ENCODE measurements at places on chromosomes 12 and 14.

GRCh38 chr14:59252772-59253500, 64.5 kb downstream of the DAAM1 start:
- no peak for DNase-seq

- peak; percentile 74 for DNase-seq
Observed at GRCh38 chr12:80936642-80937390, 918 bp downstream of the LIN7A start.

DNA sequence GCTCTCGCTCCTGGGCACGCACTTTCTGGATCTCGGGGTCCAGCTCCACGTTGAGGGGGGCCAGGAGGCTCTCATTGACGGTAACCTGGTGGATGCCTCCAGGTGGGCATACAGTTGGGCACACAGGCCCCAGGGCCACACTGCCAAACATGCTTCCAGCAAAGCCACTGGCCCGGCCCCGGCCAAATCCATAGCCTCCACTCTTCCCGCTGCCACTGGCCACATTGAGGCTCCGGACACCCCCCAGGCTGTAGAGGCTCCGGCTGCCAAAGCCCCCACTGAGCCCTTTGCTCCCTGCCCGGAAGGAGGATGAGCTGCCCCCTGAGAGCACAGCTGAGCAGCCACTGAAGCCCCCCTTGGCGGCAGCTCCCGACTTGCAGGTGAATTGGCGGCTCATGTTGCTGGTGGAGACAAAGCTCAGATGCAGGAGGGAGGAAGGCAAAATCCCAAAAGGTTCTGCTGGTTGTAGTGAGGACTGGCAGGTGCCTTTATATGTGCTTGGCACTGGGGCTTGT, at the start of gene KRT71:
Gene KRT71, minus strand, starts transcription at position 465 of the 515 bp plus-strand sequence. Its CDS starts 68 bp downstream, at position 397.
- DNase-seq = no peak

DNA sequence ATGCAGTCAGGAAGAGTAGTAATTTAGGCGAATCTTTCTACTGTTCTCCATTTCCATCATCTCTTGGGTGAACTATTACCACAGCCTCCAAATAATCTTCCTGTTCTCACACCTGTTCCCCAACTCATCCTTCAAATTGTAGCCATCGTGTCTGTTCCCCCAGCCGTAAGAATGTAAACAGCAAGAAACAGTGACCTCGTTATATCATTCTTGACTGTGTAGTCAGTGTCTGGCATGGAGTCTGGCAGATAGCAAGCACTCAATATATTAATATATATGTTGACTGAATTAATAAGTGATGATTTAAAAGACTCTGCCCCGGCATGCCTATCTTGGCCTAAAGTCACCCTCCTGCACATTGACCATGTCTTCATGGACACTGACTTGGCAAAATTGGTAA, 20.3 kb downstream of the PDE6H start:
- DNase-seq = no peak

- DNase-seq = no peak
Observed at GRCh38 chr14:97916669-97917568, 1119.7 kb downstream of the VRK1 start.

DNA sequence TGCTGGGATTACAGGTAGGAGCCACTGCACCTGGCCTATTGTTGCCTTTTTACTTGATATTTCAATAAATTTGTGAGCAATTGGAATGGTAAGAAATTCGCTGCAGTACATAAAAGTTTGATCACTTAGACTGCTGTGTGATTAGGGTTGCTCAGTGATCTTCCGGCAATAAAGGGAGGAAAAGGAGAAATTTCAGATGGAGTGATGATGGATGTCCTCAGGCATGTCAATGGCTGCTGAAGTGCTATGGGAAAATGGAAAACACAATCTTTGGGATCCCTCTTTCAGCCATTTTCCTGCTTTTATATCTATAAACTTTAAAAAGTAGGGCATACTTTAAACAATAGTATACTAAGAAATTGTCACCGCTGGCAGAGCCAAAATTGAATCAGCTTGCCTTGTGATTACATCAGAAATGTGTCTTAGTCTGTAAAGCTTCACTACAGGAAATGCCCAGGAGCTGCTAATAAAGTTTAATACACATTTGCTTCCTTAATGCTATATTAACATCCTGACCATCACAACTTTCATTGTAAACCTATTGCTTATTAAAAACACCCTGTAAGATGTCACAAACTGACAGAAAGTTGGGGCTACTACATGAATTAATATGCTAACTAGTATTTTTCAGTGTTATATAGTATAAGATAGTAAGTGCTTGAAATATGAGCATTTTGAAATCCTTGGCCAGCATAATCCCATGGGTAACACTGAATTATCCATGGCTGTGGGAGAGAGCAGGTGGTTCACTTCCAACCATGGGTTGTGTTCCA, 13.7 kb upstream of the FBXL14 start:
- no peak for DNase-seq

GRCh38 chr12:121536899-121537813, 43.7 kb downstream of the KDM2B start:
- DNase-seq = peak; percentile 58

GRCh38 chr12:41407232-41407799, 219.2 kb downstream of the PDZRN4 start:
- DNase-seq = no peak

GRCh38 chr12:23376238-23376637, 573.2 kb downstream of the SOX5 start:
- no peak for DNase-seq

DNA sequence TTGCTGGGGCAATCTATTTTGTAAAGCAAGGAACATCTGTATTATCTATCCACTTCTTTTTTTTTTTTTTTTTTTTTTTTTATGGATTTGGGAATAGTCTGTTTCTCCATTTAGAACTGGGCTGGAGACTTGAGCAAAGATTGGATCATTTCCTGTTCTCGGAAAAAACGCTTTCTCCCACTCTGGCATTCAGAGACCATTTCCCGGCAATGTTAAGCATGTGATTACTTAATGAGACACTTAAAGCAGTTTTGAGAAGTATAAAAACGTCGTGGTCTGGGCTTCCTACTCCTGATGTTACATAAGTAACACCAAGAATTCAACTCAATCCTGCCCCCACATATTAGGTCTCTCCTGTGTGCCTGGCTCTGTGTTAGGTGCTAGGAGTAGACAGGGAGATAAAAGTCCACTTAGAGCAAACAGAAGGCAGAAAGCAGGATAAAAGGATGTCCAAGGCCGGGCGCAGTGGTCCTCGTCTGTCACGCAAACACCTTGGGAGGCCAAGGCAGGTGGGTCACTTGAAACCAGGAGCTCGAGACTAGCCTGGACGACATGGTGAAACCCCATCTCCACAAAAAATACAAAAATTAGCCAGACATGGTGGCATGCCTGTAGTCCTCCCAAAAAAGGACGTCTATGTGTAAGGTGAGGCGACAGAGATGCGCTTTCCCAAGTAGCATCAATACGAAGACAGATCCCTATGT, 152.1 kb upstream of the GSC start:
- no peak for DNase-seq

DNA sequence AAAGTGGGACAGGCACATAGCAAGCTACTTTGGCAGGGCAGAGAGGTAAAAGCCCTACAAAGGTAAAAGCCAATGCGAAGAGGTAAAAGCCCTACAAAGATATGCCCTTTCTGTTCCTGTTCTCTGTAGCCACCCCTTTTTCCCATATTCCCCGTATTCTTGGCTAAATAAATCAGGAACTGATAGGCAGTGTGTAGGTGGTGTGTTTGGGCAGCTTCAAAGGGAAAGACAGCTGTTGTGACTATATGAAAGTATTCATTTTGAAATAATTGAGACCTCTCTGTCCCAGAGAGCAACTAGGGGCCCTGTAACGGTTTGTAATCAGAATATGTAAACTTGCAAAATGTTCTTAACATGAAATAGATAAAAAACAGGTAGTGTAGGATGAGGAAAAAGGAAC, 11.3 kb upstream of the SLC41A2 start:
- DNase-seq = no peak

DNA sequence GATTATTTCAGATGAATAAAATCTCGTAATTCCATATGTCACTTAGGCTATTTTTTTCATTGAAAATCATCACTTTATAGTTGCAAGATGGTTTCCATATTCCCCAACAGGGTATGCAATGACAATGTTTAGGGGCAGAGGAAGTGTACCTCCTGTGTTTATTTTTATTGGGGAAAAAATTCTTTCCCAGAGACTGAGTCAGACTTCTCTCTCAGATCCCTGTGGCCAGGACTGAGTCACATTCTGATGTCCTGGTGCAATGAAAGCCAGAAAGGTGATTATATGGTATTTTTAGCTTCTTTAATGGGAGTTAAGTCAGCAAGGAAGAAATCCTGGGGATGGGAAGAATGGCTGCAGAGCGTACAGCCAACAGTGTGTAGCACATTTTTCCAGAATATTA, 196.9 kb upstream of the ALG10 start:
- no peak for DNase-seq

- no peak for DNase-seq
Observed at GRCh38 chr12:8508910-8509841, 4.1 kb upstream of the CLEC4D start.

DNA sequence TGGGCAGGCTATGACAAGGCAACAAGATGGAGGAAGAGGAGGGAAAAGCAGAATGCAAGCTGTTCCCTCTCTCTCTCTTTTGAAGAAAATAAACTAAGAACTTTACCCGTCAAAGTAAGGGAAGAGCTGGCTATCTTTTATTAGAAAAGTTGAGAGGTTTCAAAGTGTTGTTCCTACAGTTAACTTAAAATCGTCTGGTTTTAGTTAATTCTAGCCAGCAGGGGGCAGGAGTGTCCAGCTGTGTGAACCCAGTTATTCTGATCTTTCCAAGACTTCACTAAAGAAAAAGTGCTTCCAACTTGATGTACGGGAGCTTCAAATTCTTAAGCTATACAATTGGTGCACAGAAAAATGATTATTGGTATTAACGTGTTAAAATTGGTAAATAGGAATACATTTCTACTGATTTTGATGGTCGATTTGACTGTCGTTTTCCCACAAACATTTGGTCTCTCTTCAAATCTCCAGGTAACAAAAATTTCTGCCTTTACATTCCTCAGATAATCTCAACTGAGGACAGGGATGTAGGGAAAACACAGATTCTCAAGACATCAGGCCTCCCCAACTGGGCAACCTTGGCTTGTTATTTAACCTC, 28.4 kb upstream of the MON2 start:
- DNase-seq = peak; percentile 5

DNA sequence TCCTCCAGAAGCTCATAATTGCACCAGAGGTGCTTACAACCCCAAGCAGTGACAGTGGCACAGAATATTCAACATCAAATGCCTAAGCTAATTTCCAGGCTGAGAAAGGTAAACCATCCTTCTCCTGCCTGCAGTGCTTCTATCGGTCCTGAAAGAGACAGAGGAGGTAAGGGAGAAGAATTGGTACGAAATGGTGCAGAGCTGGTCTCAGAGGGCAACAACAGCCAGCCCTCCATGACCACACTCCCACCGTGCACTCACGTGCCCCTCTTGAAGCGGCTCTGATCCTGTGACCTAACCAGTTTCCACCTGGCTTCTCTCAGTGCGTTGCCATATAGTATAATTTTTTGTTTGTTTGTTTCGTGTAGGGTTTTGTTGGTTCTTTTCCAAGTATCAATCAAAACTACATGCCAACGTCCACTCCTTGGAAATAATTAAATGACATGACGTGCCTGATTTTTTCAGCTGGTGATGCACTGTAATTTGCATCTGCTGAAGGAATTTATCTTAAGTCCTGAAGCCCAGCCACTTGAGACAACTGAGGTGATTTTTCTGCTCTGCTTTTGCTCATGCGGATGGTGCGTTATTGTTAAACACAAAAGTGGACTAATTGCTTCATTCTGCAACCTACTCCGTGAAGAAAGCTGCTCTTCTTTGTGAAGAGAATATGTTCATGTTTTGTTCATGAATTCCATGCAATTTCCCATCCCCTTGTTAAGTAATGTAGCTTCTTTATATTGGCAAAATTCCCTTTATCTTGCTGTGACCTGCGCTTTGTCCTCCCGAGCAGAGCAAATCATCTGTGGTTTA, 1.3 kb upstream of the ATP2A2 start:
- DNase-seq = peak; percentile 38

DNA sequence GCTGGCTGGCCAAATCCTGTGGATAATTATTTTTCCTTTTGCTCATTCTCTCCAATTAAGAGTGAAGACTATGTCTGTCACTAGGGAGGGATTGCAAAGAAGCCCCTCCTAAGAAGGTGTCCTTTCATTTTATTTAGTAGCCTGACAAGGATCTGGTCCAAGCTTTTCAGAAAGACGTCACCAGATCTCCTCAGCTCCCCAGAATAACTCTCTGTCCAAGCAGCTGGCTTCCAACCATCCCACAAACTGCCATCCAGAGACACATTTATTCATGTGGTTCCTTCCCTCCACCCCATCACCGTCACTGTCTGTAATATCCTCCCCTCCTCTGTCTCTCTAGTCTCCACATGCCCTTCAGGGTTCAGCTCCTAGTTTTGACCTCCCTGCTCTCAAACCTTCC, 69.9 kb downstream of the PPM1H start:
- DNase-seq = no peak

DNA sequence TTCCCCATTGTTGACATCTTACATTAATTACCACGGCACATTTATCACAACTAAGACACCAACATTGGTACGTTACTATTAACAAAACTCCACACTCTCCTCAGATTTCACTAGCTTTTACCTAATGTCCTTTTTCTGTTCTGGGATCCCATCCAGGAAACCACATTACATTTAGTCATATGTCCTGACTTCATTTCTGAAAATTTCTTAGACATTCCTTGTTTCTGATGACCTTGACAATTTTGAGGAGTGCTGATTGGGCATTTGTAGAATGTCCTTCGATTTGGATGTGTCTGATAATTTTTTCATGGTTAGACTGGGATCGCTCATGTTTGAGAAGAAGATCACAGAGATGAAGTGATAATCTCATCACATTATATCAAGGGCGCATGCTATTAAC, 34.6 kb upstream of the ACSM4 start:
- no peak for DNase-seq

- no peak for DNase-seq
Observed at GRCh38 chr12:89474615-89475014, 50.0 kb downstream of the GALNT4 start.

DNA sequence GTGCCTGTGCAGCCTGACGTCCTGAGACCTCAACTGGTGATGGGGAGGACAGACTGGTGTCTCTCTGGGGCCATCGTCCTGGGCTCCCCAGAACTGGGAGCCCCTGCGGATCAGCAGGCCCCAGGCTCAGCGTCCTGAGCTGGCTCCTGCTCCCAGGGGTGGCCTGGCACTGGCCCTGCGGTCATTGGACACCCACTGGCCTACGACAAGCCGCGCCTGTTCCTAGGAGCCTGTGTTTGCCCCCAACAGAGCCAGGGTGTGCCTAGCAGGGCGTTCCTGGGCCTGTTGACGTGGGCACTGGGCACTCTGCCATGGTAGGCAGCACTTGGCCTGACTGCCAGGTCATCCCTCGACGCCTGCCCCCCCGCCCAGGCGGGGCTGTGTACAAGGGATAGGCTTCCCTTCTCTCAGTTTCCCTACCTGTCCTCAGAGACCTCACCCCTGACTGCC, 8.4 kb downstream of the ADSS1 start:
- DNase-seq = no peak

GRCh38 chr14:32702562-32702961, 236.1 kb upstream of the NPAS3 start:
- no peak for DNase-seq

DNA sequence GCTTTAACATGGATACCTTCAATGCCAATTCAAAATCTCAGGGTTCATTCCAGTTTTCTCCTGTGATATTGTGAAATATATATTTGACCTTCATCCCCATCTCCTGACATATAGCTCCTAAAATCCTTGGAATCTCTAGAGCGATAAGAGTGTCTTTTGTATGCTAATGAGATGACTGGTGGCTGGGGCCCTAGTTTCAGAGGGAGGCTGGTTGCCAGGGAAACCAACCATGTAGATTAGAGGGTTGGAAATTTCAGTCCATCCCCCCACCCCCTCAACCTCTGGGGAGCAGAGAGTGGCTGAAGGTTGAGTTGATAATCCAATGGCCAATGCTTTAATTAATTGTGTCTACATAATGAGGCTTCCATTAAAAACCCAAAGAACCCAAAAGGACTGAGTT, 59.4 kb downstream of the SDR9C7 start:
- DNase-seq = no peak

All from NCI-H1092 treated with DMSO at 0.1 percent for 48 hours (cell line).